ENCODE measurements at places on chromosomes 7 and 10. TPM values are rescaled to one million over a fixed set of nuclear protein-coding genes. Genes with fewer than 3 reads are reported as not detected.

Gene MICU1
- total RNA-seq, result 24.9 TPM

Gene GRM3
- total RNA-seq, result not detected

Gene GARIN1A
- total RNA-seq, result 3.4 TPM

Gene LRRC18
- not detected for total RNA-seq

Gene LDB1
- total RNA-seq, result 131 TPM

- DNase-seq, result no peak
- no peaks in the 10 kb centered on the region for H3K36me3 ChIP-seq
- H3K27me3 ChIP-seq, result peaks cover 11% of the 10 kb centered on the region
- H3K4me3 ChIP-seq, result no peak within 1 kb of the TSS
- H3K27ac ChIP-seq, result no peak within 1 kb of the TSS
Observed at GRCh38 chr7:2687881-2688318, at the start of gene AMZ1. Gene AMZ1 (plus strand): TSS chr7:2688202. CDS start chr7:2700452, 12,250 bp downstream.

DNA sequence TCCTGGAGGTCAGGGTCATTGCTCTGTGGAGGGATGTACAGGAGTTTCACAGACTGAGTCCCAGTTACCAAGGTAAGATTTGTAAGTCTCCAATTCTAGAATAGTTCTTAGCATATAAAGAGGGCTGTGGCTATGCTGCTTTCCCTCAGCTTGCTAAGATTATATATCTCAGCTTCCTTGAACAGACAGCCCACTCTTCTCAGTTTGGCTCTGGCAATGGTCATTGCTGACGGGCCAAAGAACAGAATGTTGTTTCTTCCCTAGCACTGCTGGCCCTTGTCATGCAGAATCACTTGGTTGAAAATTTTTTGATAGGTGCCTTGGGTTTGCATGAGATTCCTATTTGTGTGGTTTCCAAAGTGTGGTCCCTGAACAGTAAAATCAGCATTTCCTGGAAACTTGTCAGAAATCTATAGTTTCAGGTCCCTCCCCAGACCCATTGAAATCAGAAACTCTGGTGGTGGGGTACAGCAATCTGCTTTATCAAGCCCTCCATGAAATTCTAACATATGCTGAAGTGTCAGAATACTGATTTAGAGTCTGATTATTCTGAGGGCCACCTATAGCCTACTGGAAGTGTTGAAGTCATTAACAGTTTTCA, 38.2 kb downstream of the NRBF2 start:
- H3K4me1 ChIP-seq, result peaks cover 4% of the 10 kb centered on the region
- H3K36me3 ChIP-seq, result peaks cover 44% of the 10 kb centered on the region
- no peak overlapping the region for H3K4me3 ChIP-seq

- no peaks in the 10 kb centered on the region for H3K27me3 ChIP-seq
- H3K4me3 ChIP-seq, result no peak overlapping the region
Observed at GRCh38 chr10:6207658-6208057, 4.9 kb downstream of the PFKFB3 start.

DNA sequence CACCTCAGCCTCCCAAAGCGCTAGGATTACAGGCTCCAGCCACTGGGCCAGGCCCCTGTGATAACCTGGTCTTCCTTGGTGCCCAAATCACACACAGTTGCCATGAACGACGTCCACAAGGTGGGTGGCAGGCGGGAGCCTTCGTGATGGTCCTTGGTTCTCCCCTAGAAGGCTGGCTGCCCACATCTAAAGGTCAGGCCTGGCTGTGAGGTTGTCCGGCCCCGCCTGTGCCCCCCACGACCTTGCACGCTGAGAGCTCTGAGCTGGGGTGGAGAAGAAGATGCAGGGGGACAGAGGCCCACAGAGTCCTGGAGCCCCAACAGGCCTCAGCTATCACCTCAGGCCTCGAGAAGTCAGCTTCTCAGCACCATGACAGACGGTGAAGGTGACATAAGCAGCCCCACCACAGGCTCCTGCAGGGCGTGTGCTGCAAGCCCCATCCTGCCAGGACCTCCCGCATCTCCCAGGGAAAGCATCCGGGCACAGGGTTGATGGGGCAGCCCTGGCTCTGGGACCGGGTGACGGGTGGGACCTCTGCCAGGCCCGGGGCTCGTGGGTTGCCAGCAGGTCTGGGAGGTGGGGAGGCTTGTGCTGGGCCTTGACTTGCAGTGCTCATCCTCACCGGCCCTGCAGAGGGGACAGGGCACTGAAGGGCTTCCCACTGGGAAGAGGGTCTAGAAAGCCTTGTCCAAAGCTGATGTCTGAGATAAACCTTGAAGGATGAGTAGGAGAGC, 217.4 kb downstream of the WDR37 start:
- H3K27ac ChIP-seq, result no peak overlapping the region
- no peaks in the 10 kb centered on the region for H3K27me3 ChIP-seq
- H3K4me3 ChIP-seq, result no peak overlapping the region
- no peaks in the 10 kb centered on the region for H3K4me1 ChIP-seq
- no peaks in the 10 kb centered on the region for H3K36me3 ChIP-seq

DNA sequence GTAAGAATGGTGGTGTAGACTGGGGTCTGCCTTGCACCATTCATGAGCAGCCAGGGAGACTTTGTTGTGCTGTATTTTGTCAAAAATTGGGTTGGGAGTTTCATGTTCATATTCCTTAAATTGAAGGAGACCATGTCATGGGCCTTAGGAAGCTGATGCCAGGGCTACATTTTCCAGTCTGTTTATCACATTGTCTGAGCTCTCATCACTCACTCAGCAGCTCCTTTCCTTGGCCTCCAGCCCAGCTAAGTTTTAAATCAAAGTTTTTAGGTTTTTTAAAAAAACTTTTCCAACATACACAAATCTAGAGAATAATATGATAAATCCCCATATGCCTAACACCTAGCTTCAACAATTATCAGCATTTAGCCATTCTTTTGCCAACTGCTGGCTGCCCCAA, 12.6 kb upstream of the FAM13C start:
- H3K36me3 ChIP-seq, result no peaks in the 10 kb centered on the region
- no peak overlapping the region for H3K27ac ChIP-seq
- no peak overlapping the region for H3K4me3 ChIP-seq
- H3K27me3 ChIP-seq, result no peaks in the 10 kb centered on the region
- H3K4me1 ChIP-seq, result no peaks in the 10 kb centered on the region

GRCh38 chr10:84173501-84173929, at the start of gene GPR15LG:
Gene GPR15LG (plus strand): TSS chr10:84173801. CDS start chr10:84173852, 51 bp downstream.
- H3K27ac ChIP-seq, result no peak within 1 kb of the TSS
- H3K27me3 ChIP-seq, result no peaks in the 10 kb centered on the region
- no peak for DNase-seq
- peaks cover 22% of the 10 kb centered on the region for H3K4me1 ChIP-seq

DNA sequence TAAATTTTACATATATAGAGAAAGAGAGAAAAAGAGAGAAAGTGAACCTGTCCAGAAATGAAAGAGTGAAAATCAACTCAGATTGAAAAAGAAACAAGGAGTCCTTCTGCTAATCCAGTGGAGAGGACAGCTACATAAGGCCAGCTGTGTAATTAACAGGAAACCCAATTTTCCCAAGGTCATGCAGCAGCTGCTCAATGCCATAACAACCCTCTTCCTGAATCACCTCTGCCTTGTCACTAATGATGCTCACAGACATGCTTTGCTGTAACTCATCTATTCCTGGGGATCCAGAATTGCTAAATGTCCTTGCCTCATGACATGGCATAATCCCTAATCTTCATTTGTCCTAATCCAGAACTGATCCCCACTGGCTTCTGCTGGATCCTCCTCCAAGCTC, 288.6 kb downstream of the NEBL start:
- H3K36me3 ChIP-seq, result no peaks in the 10 kb centered on the region
- H3K4me1 ChIP-seq, result no peaks in the 10 kb centered on the region
- DNase-seq, result no peak
